ENCODE measurements at places on chromosomes 7 and 10.

GRCh38 chr7:41375582-41375981 lies 327.3 kb downstream of the INHBA start:
- DNase-seq, result no peak

DNA sequence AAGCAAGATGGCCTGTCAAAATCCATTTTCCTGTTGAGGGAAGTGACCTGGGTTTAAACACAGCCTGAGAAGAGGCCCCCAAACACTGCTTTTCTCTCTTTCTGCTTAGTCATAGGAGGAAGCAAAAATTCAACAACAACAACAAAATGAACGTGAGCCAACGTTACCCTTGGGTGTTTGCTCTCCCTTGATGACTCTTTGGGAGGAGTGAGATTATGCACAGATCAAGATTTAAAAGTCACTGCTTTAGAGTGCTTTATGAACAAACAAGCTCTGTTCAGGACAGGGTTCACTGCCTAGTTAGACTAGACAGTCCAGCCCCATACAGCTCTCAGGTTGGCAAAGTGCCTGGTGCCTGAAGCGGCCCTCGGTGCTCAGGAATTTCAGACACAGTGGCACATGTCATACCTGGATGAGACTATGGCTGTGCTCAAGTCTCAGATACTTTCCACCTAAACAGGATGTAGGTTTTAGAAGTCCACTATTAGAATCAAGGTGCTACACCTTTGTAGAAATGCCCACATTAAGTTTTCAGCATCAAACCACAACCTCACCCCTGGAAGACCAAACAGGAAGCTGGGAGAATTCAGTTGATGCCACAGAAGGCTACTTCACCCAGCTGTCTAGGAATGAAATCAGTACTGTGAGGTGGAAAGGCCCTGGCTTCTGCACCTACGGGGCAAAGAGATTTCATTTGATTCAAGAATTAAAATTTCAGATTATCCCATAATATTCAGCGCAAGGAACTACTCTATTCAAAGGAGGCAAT lies 38.7 kb downstream of the DENND11 start:
- DNase-seq, result no peak

DNA sequence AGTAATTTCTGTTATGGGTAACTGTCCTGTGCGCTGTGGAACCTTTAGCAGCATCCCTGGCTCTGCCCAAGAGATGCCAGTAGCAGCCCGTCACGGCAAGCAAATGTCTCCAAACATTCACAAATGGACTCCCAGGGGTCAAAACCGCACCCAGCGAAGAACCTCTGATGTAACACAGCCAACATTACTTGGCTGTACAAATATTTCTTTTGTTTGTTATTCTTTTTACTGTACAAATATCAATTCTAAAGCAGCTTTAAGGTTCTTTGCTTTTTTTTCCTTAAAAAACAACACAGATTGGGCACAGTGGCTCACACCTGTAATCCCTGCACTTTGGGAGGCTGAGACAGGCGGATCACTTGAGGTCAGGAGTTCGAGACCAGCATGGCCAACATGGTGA lies 182.5 kb downstream of the KMT2E start:
- DNase-seq, result no peak

- DNase-seq, result no peak
Measured at GRCh38 chr10:95451568-95452524, 109.3 kb downstream of the SORBS1 start.

- DNase-seq, result no peak
Measured at GRCh38 chr7:106110885-106111654, 1.0 kb downstream of the SYPL1 start.

- no peak for DNase-seq
Measured at GRCh38 chr7:55592492-55592891, 20.2 kb upstream of the VOPP1 start.

DNA sequence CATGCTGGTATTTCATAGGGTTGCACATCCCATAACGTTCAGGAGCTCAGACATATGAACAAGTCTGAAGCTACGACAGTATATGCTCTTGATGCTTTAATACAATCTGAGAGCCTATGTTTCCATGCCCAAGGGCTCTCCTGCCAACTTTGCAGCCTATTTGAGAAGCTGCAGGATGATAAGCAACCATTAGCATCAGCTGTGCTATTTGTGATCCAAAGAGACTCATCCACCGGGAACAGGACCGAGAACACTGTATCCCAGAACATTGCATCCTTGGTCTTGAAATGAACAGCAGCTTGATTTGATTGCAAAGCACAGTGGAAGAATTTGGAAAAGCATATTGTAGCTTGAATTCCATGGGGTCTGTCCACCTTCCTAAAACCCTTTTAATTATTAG lies 156.2 kb upstream of the PTER start:
- DNase-seq, result no peak

Data from GM12864 (cell line).